ENCODE measurements at places on chromosomes 6 and 20.

GRCh38 chr20:62979876-62980373 lies 26.8 kb downstream of the BHLHE23 start:
- no peak for DNase-seq

- no peak for DNase-seq
Measured at GRCh38 chr20:31638816-31639215, 1.1 kb downstream of the COX4I2 start.

DNA sequence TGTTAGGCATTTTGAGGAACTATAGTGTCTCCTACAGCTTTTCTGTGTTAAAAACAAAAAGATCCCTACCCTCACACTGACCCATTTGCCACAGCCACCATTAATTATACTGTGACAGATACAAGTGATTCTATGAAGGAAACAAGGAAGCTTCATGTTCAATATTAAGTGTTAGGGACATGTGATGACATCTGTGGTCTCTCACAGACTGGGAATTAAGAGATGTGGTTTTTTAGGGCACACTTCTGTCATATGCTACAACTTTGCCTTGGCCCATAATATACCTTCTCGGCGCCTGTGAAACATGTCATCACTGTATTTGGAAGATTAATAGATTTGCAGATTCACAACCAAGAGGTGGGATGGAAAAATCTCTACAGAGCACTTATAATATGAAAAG lies 102.9 kb upstream of the TCF21 start:
- no peak for DNase-seq

DNA sequence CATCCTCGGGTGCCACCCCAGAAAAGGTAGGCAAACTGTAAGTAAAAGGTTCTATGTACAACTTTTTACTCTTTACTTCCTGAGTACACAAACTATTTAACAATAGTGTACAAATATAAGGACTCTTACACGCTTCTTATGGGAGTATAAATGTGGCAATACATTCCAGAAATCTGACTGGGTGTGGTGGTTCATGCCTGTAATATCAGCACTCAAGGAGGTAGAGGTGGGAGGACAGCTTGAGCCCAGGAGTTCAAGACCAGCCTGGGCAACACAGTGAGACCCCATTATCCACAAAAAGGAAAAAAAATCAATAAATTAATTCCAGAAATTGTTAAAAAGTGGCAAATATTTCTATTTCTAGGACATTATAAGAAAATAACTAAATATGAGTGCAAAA lies 48.9 kb downstream of the PIGU start:
- DNase-seq: no peak

GRCh38 chr6:151140767-151141166 lies 99.0 kb upstream of the AKAP12 start:
- no peak for DNase-seq

GRCh38 chr20:35582741-35583404 lies 32.8 kb upstream of the SPAG4 start:
- DNase-seq: no peak

DNA sequence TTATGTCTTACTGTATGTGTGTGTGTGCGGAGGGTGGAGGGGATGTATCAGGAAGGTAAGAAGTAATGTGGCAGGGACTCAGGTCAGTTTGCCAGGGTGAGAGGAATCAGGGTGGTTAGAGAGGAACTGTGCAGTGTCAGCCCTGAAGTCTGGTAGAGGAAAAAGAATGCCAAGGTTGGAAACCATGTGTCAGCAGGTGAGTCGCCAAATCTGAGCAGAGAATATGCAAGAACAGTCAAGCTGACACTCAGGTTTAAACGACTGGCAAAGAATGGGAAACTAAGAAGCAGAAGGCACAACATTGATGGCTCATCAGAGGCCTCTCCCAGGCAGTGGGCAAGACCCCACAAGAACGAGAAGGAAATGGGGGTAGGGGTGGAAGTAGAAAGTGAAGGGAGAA lies 107.5 kb upstream of the TBX18 start:
- no peak for DNase-seq

- DNase-seq: no peak
Measured at GRCh38 chr6:44681761-44682160, 294.3 kb downstream of the CDC5L start.

- DNase-seq: no peak
Measured at GRCh38 chr6:166019214-166019613, 148.4 kb downstream of the TBXT start.
